ENCODE measurements at places on chromosomes 16 and 17.

DNA sequence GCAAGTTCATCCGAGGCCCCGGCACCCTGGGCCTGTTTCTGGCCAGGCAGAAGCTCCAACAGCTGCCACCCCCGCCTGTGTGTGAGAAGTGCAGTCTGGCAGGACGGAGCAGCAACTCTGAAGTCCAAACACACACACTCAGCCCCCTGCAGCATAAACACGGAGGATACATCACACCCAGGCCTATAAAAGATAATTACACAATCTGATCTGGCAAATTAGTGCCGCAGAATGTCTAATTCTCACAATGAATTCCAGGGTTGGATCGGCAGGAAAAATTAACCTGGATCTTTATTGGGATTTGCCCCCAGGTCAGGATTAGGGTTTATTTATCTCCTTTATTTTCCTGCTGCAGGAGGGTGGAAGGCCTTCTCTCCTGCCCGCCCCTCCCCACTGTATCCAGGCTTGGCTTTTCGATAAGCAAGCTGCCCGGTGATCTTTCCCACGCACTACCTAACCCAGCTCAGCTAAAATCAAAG, 311.4 kb downstream of the SOX9 start:
- no peak for DNase-seq

DNA sequence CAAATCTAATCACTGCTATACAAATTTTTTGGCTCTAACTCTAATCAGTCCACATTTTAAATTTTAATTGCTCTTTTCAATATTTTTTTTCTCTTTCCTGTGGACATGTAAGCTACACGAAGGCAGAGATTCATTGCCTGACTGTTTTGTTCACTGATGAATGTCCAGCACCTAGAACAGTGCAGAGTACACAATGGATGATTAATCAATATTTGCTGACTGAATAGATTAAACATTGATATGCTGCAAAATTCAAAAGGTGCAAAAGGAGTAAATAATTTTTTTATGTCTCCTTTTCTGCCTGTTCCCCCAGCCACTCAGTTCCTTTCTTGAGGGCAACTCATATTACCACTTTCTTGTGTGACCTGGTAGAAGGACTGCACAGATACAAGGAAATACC, 32.8 kb downstream of the SCNN1B start:
- DNase-seq, result no peak

DNA sequence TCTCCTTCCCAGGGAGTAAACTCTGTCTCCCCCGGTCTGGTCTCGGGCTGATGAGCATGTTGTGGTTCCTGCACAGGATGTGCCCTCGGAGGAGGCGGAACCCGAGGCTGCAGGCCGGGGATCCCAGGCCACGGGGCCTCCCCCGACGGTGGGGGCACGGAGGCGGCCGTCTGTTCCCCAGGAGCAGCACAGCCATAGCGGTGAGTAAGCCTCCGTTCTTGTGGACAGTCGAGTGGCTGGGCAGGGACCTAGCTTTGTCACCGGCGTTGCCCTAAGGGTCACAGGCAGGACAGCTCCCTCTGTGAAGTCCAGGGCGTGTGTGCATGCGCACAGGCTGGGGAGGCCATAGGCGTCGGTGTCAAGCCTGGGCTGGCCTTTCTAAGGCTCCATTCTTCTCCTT, 3.5 kb downstream of the ZNF213 start:
- DNase-seq, result no peak

GRCh38 chr17:83106913-83107655, 27.7 kb downstream of the METRNL start:
- no peak for DNase-seq

- no peak for DNase-seq
Measured at GRCh38 chr17:69947027-69947759, 127.8 kb upstream of the KCNJ16 start.

Measured in vagina (tissue), 2 donors.